ENCODE measurements at places on chromosomes 1 and 21. TPM values are rescaled to one million over a fixed set of nuclear protein-coding genes. Genes with fewer than 3 reads are reported as not detected.

OR2T35 gene
- 0.19 TPM for total RNA-seq

KRTAP19-3 gene
- not detected for total RNA-seq

CELA3A gene
- total RNA-seq: not detected

LELP1 gene
- not detected for total RNA-seq

GRCh38 chr1:10867914-10868598 lies 71.6 kb upstream of the CASZ1 start:
- no peak for DNase-seq

- DNase-seq: no peak
These were observed 38.1 kb downstream of the RGS2 start for GRCh38 chr1:192846950-192847349.

GRCh38 chr1:163066686-163067085 lies 2.5 kb upstream of the RGS4 start:
- no peak for DNase-seq

Data from spleen (tissue), 13 donors.